Erythroblast (primary cell): ENCODE measurements at places on chromosomes 1 and 21.

GRCh38 chr1:41995441-41996130, 76.9 kb upstream of the HIVEP3 start:
- DNase-seq = no peak

GRCh38 chr1:181809991-181810545, 251.4 kb downstream of the ZNF648 start:
- DNase-seq = no peak

DNA sequence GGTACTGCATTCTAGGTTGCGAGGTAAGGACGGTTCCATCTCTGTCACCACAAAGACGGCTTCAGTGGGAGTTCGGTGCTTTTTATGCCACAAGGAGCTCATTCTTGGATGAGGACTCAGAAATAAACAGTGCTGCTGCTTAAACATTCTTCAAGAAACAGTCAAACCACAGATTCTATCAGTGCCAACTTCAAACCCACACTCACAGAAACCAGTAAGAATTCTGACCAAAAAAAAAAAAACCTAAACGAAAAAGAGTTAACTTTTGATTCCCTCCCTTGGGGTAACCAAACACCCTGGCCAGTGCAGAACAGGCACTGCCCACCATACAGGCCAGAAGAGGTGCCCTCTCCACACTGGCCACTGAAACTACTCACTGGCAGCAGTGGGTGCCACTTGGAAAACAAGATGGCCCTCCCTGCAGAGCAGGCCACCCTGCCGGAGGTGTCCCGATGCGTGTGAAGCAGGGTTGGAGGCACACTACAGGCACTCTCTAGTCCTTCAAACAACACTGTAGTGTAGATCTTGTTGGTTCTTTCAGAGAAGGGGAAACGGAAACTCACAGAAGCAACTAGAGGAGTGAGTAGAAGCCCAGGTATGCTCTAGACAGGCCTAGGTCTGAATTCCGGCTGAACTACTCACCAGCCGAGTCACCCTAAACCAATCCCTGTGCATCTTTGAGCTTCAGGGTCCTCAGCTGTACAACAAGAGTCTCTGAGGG, 87.3 kb upstream of the TLR5 start:
- no peak for DNase-seq

GRCh38 chr1:29511436-29511835, 275.1 kb downstream of the PTPRU start:
- no peak for DNase-seq

DNA sequence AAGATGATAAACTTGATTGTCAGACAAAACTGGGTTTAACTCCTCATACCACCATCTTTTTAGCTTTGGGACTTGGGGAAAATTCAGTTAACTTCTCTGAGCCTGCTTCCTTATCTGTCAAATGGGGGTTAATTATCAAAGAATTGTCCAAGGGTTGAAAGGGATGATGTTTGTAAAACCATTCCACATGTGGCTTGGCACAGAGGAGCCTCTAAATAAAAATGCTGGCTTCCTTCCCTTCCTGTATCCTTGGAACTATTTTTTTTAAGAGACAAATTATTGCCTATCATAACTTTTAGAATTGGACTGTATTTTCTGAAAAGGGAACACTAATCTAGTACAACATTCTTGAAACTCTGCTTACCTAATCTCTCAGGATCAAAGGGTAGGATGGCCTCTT, 143.4 kb upstream of the USP24 start:
- no peak for DNase-seq

DNA sequence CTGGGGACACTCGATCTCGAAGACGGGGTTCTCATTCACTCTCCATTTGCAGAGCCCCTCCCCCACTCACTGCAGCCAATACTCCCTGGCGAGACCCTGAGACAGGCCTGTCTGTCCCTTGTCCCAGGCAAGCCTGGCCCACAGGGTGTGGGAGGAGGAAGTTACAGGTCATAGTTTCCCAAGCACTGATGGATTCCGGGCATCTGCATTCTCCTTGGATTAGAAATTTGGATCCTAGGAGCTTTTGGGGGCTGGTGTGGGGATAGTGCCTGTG, 11.3 kb downstream of the WNT3A start:
- DNase-seq = no peak
